H1 (cell line): ENCODE measurements at places on chromosomes 7 and 10. TPM values are rescaled to one million over a fixed set of nuclear protein-coding genes. Genes with fewer than 3 reads are reported as not detected.

DNA sequence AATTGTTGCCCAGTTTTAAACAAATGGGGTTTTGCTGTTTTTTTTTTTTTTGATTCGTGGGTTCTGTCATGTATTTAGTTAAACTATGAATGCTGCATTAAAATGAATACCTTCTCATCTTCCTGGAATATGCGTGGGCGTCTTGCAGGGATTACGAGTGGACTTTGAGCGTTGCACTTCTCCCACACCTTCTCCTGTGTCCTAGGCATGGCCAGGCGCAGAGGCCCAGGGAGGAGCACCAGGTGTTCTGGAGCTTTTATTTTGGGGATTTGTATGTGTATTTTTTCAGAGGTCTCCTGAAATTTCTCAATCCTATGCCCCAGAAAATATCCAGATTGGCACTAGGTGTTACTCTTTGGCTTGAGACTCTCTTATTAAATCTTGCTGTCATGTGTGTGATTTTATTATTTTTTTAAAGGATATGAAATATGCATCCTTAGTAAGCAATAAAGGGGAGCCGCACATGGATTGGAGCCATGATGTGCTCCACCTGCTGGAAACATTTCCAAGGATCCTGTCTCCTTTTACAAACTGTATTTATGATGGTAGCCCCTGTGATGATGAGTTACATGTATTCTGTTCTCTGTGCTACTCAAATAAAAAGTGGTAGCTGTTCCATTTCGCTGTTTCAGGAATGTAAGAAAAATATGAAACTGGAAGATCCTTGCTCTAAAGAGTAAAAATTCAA is 482.2 kb upstream of the KLF6 start:
- no peak for DNase-seq

GRCh38 chr10:44956717-44957706 is 2.6 kb upstream of the RASSF4 start:
- no peak for DNase-seq

DNA sequence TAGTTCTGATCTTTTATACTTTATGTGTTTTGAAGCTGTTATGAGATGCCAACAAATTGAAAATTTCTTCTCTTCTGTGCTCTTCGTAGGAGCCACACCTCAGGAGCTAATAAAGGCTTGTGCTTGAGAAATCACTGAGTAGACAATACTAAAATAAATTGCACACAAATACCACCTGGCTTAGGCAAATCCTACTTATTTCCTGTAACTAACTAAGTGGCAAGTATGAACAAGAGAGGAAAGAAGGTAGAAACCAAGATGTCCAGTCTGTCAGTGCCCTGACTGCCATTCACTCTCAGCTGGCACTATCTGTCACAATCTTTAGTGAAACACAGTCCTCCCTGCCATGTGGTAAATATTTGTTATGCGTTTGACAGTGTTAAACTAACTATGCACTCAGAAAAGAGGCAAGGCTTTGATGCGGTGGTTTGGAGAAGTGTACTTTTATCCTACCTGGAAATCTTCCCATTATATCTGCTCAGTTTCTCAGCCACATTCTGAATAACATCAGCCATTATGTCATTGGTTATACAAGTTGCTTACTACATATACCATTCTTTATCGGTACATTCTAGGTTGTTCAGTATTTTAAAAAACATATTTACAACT is 293.4 kb upstream of the VWC2 start:
- no peak for DNase-seq

DNA sequence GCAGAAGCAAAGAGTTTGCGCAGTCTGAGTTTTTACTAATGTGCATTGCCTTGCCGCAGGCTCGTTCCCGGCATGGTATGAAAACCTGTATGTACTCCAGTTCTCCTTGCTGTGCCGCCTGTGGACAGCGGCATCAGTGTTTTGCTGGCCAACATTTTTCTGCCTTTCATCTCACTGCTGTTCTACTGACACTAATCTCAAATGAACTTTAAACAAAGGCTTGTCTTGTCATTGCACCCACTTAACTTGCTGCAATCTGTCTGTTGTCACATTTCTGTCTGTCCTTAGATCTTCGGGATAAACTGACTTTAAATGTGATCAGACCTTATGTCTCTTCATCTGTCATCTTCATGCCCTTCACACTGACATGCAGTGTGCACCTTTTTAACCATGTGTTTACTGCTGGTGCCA is 71.7 kb upstream of the ZNRF2 start:
- DNase-seq = no peak

DNA sequence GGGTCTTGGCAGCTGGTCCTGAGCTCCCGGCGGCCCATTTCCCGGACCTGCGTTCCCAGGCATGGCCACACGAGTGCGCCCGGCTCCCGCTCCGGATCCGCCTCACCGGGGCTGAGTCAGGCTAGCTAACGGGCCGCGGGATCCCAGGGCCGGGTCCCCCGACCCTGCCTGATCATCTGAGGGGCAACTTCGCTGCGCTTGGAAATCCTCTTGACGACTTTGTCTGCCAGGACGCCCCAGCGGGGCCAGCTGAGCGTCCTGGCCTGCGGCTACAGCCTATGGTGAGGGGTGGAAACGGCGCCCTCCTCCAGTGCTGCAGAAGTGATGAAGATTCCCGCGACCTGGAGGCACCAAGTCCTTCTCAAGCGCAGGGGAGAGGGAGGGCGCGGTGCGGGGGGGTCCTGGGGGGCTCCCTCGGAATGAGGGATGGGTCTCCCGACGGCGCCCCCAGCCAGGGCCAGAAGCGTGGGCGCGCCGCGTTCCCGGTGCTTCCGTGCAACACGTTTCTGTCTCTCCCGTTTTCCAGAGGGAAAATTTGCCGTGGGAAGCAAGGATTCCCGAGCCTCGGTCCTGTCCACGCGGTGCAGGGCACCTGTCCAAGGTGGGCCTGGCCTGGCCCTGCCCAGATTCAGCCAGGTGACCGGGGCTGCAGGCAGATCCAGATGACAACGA is 212.4 kb downstream of the CCSER2 start:
- DNase-seq = peak; percentile 95

- no peak for DNase-seq
Observed at GRCh38 chr10:96133135-96133534, 3.0 kb downstream of the ZNF518A start.

- no peak for DNase-seq
Observed at GRCh38 chr10:6625428-6625827, 45.4 kb upstream of the PRKCQ start.

DNA sequence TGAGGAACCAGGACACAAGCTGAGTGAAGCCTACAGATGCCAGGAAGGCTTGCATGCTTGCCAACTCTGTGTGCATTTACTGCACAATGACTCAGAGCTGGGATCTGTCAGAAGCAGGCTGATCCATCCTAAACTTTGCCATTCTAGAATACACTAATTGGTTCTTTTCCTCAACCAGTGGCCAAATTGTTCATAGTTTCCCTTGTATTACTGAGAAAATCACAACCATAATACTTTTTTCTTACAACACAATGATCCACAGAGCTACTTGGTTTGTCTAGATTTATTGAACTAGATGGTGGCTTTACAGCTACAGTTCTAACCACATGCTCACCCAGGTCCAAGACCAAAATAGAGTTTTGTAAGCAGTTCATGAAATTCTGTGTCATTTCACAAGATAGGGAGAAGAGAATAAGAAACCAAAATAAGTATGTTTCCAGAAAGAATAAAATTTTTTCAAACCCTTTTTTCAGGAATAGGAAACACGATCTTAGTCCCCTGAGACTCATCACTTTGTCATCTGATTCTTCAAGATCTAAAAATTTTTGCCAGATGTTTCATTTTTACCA is 21.0 kb upstream of the LRRC17 start:
- no peak for DNase-seq

GRCh38 chr7:81662531-81662930 is 107.3 kb downstream of the HGF start:
- DNase-seq = no peak

GRCh38 chr10:69425511-69426298 is 9.0 kb upstream of the TACR2 start:
- DNase-seq = no peak

GSDME gene
- total RNA-seq = 7.6 and 8.5 TPM in 2 replicates

NUTM2A gene
- total RNA-seq = 0.41 and 0.59 TPM in 2 replicates

DNA sequence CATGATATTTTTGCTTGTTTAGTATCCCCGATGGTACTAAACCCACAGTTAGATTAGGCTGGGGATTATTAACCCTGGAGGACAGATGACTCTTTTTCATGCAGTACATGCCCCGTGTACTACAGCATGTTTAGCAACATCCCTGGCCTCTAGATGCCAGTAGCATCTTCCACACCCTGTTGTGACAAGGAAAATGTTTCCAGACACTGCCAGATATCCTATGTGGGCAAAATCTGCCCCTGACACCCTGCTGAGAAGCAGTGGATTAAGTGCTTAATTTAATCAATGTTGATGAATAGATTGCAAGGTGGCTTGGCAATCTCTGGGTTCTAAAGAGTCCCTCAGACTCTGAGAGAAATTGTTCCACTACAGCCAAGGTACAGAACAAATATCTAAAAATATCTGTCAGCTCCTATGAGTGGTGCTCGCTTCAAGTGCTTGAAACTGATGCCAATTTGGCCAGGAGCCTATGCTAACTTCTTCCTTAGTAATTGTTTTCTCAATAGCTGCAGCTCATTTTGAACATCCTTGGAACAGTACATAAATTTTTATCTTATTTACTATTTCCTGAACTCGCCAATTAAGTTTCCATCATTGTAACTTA is 247.0 kb downstream of the SORCS1 start:
- no peak for DNase-seq

- no peak for DNase-seq
Observed at GRCh38 chr7:123773481-123773880, 24.7 kb upstream of the WASL start.

DNA sequence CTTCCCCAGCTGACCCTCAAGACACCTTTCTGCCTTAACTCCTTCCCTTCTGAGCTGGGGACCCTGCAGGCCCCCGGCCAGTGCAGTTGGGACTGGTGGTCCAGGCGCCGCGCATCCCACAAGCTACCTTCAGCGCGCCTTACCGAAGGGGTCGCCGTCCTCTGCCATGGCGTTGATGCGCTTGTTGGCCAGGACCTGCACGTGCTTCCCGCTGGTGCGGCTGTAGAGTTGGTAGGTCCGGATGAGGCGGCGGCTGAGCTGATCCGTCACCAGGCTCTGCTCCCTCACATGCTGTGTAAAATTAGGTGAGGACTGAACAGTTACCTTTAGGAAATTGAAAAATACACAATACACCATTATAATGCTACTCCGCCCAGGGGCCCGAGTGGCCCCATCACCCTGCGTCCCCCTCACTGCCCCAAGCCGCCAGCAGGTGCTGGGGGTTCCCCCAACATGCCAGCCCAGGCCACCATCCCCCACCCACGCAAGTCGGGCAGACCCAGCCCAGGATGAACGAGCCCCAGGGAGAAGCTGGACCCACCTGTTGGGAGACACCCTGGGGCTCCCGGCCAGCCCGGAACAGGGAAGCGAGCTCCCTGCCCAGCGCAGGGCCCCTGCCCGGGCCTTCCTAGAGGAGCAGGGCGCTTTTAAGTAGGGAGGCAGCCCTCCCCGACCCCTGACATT is 1.2 kb downstream of the FGF8 start:
- no peak for DNase-seq

FAM237B gene
- not detected in 2 replicates for total RNA-seq

GRCh38 chr10:52335665-52336064 is 21.6 kb downstream of the DKK1 start:
- DNase-seq = no peak
